ENCODE measurements at places on chromosomes 6 and 20.

DNA sequence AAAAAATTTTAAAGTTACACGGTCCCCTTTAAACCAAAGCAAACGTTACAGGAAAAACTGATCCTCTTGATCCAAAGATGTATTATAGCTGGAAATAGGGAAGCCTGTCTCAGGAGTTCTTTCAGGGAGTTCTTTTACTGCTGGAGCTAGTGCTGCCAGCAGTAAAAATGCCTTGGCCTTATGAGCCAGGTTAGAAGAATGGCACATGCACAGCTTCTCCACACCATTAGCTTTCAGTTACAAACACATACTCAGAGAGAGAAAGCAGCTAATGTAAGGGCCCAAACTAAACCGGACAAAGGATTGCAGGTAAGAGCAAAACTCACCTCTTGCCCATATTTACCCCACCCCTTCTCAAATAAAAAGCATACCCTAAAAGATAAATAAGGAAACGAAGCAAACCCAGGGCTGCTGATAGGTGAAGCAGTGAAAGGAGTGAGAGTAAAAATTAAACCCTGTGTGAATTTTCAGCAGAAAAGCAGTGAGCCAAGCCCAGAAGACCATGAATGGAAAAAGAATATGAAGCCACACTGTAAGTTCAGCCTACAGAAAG is 19.0 kb downstream of the TBC1D20 start:
- no peak for DNase-seq

DNA sequence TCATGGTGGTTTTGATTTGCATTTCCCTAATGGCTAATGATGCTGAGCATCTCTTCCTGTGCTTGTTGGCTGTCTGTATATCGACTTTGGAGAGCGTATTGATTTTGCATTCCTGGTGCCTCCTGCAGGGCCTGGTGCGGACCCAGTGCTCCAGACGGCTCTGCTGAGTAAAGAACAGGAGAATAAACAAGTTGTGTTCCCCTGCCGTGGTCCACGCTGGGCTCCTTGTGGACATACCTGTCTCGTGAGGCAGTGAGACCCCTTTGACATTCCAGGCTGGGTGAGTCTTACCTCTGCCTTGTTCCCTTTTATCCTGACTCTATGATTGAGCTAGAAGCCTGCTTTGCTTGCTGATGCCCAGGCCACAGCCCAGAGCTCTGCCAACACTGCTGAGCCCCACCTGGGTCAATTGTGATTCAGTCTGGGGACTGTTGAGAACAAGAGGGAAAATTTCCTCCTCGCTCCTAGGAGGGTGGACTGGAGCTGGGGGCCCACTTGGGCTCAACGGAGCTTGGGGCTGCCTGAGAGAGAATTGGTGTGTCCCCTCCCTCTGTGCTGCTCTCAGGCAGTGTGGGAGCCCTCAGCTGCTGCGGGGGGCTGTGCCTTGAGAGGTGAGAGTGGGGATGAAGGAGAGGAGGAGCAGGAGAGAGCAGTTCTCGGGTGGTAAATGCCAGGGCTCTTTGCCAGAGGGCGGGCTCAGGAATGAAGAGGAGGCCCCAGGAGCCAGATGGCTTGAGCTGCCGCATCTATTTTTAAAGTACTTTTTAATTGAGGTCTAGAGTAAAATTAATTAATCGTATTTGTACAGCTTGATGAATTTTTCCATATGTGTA is 43.7 kb upstream of the PMEPA1 start:
- no peak for DNase-seq

DNA sequence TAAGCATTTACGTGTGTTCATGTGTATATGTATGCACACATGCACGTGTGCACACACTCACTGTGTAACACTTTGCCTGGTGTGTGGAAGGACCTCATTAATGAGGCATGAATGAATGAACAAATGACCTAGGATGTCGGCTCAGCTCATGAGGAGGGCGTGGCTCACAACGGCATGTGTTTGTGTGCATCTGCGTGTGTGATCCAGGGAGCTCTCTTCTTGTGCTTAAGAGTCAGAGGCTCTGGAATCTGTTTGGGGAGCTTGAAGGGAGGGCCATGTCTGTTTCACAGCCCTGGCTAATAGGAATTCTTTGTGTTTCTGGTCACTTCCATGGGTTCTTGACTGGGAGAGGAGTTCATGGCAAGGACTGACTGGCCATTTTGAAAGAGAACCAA is 32.7 kb downstream of the TOX2 start:
- DNase-seq: no peak

- DNase-seq: no peak
Observed at GRCh38 chr20:43940518-43941225, 26.0 kb downstream of the TOX2 start.

- DNase-seq: no peak
Observed at GRCh38 chr6:73109659-73110058, 115.6 kb downstream of the KHDC1L start.

GRCh38 chr6:169905041-169905807 is 153.8 kb downstream of the ERMARD start:
- no peak for DNase-seq

All from stimulated activated CD4-positive, alpha-beta T cell treated with anti-CD3 and anti-CD28 coated beads, Interleukin-1b, Interleukin-23, amount 100 ng/mL, for 1 hour (primary cell).